ENCODE measurements at places on chromosomes 6 and 20.

- no peak for DNase-seq
Observed at GRCh38 chr20:7346026-7346425, 578.5 kb downstream of the BMP2 start.

GRCh38 chr6:21590346-21590745 is 3.2 kb upstream of the SOX4 start:
- no peak for DNase-seq

GRCh38 chr6:1553562-1554083 is 56.1 kb upstream of the FOXC1 start:
- no peak for DNase-seq

DNA sequence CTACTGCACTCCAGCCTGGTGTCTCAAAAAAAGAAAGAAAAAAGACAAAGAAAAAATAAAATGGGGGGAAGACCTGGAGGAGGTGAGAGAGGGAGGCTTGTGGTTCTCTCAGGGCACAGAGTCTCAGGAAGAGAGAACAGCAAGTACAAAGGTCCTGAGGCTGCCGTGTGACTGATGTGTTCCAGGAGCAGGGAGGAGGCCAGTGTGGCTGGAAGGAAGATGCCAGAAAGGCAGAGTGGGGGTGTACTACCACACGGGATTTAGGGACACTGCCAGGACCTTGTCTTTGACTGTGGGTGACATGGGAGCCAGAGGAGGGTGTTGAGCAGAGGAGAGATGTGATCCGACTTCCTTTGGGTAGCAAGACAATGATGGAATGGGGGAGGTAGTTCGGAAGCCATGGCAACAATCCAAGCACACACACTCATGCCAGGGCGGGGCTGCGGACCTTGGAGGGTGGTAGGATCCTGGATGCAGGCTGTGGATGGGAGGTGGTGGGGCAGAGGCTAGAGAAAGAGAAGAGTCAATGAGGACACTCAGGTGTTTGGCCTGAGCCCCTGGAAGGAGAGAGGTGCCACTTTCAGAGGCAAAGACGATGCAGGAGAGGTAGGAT is 136.4 kb upstream of the PTPN1 start:
- DNase-seq: no peak

DNA sequence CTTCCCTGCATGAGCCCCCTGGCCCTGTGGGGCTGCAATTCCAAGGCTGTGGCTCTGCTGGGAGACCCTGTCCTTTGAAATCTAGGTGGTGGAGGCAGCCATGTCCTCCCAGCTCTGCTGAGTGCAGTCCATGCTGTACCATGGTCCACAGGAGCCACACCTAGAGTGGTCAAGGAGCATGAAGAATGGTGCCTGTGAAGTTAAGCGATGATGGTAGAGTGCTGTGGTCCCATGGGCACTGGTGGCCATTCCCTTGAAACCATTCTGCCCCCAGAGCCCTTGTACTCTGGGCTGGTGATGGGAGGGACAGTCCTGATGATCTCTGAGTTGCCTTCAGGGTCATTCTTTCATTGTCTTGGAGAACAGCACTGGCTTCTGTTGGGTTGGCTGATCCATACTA is 55.3 kb downstream of the EFCAB8 start:
- DNase-seq: no peak

- no peak for DNase-seq
Observed at GRCh38 chr20:51484141-51484815, 58.2 kb downstream of the NFATC2 start.

- no peak for DNase-seq
Observed at GRCh38 chr20:6921717-6922386, 154.4 kb downstream of the BMP2 start.

DNA sequence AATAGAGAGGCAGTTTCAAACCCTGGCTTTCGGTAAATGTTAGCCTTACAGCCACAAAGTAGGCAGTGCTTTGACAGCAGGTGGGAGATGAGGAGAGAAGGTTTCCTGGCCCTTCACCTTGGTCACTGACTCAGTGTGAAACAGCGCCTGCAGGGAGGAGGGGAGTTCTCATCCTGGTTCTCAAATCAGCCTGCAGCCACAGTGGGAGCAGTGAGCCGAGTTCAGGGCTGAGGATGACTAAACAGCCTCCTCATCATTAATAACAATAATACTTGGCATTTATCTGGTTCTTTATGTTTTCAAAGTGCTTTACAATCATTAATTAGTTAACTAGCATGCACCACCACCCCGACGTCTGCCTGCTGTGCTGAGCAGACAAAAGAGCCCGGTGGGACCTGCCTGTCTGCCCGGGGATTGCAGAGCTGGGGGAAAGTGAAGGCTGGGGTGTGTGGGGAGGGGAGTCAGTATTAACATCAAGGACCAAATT is 59.6 kb downstream of the PRDM1 start:
- DNase-seq: no peak

- no peak for DNase-seq
Observed at GRCh38 chr6:83514866-83515466, 2.6 kb downstream of the PRSS35 start.

GRCh38 chr6:33850296-33850695 is 46.5 kb upstream of the MLN start:
- DNase-seq: no peak

DNA sequence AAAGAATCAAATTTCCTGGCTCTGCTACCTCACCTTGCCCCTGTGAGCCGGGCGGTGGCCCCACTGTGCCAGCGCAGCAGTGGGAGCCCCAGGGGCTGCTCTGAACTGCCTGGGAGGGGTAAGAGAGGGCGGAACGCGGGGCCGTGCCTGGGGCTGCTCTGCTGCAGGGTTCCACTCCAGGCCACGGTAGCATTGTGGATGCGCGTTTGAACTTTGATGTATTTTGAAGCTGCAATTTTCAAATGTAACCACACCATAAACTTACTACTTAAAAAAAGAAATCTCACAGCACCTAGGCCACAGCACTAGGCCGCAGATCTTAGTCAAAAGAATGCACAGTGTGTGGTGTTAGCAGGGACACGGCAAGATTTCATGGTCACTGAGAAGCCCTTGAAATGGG is 57.5 kb downstream of the PRDM1 start:
- no peak for DNase-seq

- DNase-seq: no peak
Observed at GRCh38 chr6:169035385-169036240, 218.0 kb downstream of the THBS2 start.
